ENCODE measurements at places on chromosomes 13 and 19.

DNA sequence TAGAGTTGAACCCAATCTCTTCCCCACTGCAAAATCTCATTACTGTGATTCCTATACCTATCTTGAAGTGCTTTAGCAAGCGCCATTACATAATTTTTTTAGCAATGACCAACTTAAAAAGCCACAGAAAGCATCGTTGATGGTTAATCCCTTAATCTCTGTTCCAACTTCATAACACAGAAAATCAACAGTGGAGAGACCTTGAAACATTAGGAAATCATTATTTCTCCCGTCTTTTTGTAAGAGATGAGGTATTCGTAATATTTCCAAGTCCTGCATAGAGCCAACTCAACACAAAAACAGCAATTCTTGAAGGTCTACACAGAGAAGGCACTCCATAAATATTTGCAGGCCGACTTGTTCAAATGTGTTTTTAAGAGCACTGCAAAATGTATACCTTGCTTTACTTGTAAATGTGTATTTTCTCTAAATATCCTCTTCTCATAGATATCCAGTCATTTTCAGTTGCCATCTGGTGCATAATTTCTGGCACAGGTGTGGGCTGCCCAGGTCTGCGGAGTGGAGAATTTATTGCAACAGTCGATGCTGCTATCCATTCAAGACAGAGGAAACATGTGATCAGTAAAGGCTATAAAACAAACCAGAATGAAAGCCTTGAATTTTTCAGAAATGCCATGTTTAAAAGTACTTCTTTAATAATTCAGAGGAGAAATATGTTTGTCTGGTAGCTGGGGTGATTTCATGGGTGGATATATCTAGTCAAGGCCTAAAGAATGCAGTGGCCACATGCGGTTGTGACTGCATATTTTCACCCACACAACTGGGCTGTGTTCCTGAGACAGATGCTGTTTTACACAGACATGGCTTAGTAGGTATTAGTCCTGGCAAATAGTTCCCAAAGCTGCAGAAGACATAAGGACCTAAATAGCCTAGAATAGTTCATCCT, 234.3 kb upstream of the STARD13 start:
- DNase-seq = no peak

DNA sequence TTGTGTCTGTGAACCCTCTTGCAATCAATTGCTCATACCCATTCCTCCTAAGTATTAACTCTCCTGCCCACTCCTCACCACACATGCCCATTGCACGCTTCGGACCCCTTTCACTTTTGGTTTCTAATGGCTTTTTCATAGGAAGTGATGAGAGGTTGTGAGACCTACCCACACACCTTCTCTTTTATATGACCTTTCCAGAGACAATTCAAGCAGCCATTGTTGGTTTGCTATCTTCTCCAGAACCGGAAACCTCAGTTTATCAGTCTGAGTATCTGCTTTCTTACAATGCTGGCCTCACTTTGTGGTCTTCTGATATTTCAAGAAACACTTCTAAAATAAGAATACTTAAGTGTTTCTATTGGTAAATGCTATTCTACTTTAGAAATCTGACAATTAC, 1550.8 kb upstream of the SLC10A2 start:
- no peak for DNase-seq

DNA sequence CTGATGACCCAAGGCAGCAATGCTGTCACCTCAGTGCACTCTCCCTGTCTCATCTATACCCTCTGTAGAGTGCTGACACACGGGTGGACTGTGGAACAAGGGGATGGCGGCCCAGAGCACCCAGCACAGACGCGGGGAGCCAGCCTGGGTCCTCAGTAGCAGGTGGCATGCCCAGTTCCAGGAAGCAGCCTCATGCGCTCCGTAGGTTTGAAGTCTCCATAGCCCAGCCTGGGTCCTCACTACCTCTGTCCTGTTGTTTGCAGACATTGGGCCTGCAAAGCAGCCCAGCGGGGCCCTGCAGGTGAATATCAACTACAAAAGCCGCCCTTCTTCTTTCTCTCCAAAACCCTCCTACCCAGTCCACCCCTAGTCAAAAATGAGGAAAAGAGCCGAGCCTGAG, 5.0 kb upstream of the SLC7A9 start:
- DNase-seq = no peak

DNA sequence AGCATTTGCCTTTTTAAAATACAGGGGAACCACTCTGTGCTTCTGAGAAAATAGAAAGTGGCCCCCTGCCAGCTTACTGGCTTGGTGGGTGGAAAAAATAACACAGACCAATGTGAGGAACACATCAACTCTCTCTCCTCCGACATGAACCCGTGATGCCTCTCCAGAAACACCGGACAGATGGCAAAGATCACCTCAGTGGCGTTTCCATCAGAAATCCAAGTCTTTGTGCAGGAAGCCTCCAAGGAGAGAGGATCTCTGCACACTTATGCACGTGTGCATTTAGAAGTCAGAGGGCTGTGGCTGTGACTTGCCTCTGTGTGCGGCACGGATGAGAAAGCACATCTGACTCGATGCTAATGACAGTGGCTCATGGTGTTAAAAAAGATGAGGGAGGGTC, 112.3 kb upstream of the KLF12 start:
- DNase-seq = no peak

- no peak for DNase-seq
These were observed 14.7 kb upstream of the USP12 start for GRCh38 chr13:27186295-27186694.

- no peak for DNase-seq
These were observed 179 bp upstream of the AMER2 start for GRCh38 chr13:25172303-25172630.

DNA sequence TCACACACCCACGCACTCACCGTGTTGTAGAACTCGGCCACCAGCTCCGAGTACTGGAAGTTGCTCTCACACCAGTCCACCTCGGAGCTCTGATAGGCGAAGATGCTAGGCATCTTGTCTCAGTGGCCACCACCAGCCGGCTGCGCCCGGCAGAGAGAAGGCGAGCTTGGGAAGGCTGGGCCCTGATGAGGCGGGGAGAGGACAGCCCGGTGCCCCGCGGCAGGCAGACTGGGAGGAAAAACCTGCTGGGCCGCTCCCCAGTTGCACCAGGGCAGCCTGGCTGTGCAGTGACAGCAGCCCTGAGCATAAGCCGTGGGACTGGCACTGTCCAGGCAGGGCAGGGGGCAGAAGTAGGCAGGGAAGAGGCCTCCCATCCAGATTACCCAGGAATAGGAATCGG, at the start of gene ACER1:
ACER1 (minus strand) TSS at position 174 of the 400 bp plus-strand sequence; CDS start at position 113, 61 bp downstream.
- no peak for DNase-seq

DNA sequence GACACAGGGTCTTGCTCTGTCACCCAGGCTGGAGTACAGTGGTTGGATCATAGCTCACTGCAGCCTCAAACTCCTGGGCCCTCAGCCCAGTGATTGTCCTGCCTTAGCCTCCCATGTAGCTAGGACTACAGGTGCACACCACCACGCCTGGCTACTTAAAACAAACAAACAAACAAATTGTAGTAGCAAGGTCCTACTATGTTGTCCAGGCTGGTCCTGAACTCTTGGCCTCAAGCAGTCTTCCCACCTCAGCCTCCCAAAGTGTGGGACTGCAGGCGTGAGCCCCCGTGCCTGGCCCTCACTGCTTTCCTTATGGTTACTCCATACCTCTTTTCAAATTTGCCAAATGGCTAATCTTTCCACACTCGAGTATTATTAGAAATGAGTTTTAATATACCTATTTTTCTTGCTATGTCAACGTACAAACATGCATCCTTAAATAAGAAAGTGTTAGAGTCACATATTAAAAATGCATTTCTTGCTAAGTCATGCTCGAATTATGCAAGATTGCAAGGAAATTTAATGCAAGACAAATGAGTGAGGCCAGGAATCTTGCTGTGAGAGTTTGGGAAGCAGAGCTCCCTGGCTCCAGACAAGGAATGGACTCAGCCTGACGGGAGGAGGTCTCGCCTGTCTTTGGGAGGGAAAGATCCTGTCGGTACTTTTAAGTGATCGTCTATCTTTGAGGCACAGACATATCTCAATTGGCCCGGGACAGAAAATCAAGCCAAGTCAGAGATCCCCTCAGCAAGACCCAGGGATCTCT, 39.4 kb downstream of the RFX2 start:
- no peak for DNase-seq

DNA sequence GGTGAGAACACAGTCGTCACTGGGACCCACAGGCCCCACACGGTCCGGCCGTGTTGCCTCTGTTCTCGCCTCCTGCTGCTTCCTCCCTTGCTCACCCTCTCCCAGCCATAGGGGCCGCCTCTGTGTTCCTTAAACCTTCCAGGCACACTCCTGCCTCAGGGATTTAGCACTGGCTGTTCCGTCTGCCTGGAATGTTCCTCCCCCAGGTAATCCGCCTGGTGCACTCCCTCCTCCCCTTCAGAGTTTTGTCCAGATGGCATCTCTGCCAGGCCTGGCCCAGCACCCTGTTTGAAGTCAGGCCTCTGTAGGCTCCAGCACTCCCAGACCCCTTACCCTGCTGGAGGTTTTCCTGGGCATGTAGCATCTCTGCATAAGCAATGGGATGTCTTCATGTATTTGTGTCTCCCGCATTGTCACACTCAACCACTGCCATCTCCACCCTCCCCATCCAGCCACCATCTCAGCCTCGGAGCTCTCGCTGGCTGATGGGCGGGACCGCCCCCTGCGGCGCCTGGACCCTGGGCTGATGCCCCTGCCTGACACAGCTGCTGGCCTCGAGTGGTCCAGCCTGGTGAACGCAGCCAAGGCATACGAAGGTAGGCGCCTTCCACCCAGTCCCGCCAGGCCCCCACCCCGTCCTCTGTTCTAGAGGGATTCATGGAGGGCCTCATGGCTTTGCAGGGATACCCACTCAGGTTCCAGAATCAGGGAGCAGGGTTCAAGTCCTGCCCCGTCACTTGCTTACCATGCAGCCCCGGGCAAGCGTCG, 25.9 kb downstream of the DPF1 start:
- no peak for DNase-seq

DNA sequence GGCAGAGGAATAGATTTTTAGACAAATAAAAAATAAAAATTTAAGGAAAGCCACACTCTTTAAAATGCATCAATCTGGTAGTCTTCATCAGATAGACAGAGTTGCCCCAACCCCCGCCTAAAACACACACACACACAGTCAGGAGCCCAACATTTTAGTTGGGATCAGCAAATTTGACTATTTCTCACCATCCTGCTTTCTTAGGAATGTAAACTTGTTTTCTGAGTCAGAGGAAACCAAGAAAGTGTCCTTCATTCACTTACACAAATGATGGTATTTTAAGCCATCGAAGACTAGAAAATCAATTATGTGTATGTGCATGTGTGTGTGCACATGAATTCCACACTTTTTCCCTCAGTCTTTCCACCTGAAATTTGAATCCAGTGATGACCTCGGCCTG, 1657.5 kb downstream of the SLITRK1 start:
- no peak for DNase-seq

DNA sequence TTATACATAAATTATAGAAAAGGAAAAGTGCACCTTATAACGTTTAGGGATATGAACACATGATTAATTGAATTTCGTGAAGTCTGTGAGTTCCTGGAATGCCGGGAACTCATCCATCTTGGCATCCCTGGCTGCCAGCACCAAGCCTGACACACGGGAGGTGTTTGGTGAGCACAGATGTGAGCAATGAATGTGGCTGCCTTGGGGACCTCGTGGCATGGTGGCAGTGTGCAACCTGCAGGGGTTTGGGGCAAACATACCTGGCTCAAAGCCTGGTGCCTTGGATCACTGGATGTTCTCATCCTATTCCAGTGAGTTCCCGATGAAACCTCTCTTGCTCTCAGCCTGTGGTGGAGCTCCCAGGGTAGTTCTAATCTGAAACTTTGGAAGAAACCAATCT, 10.4 kb upstream of the MAP2K2 start:
- no peak for DNase-seq

DNA sequence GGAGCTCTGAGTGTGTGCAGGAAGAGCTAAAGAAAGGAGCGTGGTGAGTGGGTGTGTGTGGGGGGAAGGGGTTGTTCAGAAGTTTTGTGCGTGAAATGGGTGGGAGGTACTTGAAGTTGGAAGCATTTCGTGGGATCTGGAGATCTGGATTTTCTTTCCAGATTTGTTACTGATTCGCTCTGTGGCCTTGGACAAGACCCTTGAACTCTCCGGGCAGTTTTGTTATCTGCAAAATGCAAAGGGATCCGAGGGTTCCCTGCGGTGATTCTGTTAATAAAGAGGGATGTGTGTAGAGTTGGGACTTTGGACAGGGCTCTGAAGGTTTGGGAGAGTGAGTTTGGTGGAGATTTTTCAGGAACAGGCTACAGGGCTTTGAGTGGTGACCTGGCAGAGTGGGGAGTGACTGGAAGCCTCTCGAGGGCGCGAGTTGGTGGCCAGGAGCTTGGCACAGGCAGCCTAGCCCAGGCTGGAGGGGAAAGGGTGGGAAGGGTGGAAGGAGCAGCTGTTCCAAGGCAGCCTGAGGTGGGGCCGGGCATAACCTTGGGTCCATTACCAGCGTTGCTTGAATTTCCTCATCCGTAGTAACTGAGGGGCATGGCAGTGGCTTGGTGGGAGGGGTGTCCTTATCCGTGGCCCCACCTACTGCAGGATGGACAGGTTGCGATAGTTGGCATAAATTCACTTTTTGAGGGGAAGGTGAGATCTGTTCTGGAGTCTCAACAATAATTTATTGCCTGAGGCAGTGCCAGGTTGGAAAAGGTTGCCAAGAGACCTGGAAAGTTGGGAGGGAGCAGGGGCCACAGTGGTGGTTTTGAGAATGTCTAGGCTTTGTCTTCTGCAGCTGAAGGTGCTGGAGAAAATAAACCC, 2.1 kb downstream of the ACTN4 start:
- DNase-seq = no peak

DNA sequence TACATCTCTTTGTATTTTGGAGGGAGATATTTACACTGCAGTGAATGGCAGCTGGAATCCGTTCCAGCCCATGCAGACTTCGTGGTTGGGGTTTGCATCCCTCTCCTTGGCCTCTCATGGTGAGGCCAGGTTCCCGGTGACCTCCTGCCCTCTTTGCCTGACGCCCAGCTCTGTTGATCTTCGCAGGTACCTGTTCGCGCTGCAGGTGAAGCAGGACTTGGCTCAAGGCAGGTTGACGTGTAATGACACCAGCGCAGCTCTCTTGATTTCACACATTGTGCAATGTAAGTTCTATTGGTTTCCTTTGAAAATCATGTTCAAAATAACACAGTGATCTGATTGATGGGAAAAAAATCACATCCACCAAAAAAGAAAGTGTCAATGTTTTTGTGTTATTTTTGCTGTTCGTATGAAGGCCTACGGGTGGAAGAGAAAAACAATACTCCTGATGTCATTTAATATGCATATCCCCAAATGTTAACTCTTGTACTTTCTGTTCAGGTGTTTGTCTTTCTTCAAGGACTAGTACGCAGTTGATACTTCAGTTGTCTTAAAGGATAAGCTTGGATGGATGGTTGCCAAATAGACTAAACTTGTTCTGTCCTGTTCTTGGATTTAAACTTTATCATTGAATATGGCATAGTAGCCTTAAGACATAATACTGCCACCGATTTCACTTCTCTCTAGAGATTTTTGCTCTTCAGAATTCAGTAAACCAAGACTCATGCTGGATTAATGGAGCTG, 199.1 kb downstream of the STK24 start:
- DNase-seq = no peak

GRCh38 chr13:73945382-73945781, 188.8 kb downstream of the KLF12 start:
- DNase-seq = no peak
